ENCODE measurements at places on chromosomes 4 and X. TPM values are rescaled to one million over a fixed set of nuclear protein-coding genes. Genes with fewer than 3 reads are reported as not detected.

Gene PDE5A
- total RNA-seq, result 1.2 TPM

Gene SLC2A9
- total RNA-seq, result not detected

Gene RPS6KA3
- total RNA-seq, result 32.3 TPM

GRCh38 chr4:129232589-129233337 is 136.8 kb downstream of the C4orf33 start:
- DNase-seq, result no peak

DNA sequence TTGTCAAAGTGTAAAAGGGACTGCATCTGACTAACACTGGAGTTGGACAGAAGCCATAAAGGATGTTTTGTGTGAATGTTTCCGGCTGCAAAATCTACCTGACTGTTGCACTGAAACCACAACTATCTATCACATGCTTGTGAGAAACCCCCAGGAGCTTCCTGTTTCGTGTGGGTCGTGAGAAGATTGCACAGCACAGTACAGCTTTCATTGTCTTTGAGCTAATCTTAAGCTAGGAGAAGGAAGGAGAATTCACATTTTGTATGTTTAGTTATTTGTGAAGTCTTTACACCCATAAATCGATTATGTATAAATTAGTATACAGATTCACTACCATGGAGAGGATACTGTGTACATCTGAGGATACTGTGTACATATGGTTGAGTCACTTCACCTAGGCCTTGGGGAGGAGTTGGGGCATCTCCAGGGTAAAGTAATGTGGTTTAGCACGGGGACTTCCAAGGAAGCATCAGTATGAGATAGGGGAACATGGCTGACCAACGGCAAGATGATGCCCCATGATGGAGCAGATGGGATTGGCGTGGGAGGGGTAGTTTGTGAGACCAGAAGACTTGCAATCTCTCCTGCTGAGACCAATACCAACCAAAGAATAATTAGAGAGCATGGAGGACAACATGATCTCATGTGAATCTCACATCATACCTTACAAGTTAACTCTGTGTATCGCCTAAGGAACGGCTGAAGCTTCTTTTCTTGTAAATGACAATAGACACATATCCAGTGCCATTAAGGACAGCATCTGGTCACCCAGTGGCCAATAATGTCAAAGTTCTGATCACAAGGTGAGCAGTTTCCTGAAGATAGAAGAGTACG is 43.1 kb upstream of the FAM9C start:
- DNase-seq, result peak; percentile 34

DNA sequence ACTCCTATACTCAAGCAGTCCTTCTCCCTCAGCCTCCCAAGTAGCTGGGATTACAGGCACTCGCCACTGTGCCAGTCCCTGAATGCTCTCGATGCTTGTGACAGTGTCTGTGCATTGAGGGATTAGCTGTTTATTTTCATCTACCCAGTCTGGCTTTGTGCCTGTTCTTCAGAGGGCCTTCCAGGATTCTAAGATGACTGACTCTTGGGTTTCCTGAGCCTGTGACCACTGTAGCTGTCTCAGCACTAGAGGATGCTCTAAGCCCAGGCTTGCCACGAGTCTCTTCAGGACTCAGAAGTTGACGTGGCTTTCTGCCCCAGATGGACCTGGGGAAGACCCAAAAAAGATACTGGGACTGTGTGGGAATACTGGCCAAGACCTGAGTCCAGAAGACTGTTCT is 201.4 kb downstream of the ARHGAP10 start:
- DNase-seq, result peak; percentile 45

- DNase-seq, result no peak
Observed at GRCh38 chrX:84453351-84454246, 48.7 kb downstream of the HDX start.

DNA sequence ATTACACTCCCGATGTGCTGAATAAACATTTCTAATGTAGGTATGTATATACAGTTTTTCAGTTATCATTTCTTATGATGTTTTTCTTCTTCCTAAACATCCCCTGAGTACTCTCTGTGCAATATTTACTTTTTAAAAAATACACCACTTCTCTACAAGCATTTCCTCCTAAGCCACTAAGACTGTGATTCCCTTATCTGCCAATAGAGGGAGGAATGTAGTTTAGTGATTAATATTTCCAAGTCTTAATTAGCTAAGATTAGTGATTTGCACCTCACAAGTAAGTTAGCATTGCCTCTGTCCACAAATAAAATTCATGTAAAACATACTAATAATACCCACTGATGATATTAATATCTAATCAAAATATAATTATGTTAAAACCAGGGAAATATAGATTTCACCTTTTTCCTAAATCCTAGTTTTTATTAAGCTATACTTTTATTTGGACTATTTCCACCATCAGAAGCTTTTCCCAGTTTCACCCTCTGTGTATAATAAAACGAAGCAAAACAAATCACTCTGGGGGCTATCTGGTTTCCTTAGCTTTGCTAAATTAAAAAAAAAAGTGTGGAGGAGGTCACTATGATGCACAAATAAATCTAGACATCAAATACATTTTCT is 909.1 kb downstream of the FAT4 start:
- DNase-seq, result peak; percentile 38

- DNase-seq, result no peak
Observed at GRCh38 chrX:31181377-31182000, 109.6 kb upstream of the FTHL17 start.

DNA sequence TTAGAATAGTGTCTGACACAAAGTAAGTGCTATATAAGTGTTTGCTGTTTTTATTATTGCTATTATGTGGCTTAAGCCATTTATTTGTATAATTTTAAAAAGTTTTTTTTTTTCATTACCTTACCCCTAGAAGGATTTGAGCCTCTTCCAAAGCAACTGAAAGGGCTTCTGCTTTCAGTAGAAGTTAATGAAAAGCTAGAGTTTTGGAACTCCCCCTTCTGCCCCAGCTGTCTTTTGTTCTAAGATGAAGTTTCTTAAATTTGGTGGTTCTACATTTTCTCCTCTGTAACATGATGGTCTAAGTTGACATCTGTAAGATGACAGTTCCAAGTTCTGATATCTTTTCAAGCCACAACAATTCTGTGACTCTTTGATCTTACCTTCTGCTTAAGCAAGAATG is 30.3 kb downstream of the FHIP1A start:
- DNase-seq, result no peak

DNA sequence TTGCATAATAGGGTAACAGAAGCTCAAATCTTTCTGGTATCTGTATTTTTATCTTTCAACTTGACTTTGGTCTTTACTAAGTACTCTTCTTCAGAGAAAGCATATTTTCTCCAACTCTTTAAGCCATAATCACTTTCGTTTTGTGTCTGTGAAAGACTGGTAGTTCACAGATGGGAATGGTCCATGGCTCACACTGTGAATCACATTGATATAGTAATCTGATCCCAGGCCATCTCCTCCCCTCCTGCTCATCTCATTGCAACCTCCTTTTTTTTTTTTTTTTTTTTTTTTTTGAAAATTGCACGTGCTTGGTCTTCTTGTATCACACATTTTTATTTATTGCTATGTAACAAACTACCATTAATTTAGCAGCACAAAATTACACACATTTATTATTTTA is 694.5 kb upstream of the SLIT2 start:
- no peak for DNase-seq

- no peak for DNase-seq
Observed at GRCh38 chr4:147975933-147976928, 244.3 kb downstream of the ARHGAP10 start.

GRCh38 chrX:4850312-4850711 is 1136.9 kb upstream of the PRKX start:
- no peak for DNase-seq

GRCh38 chr4:81557306-81557705 is 85.6 kb upstream of the RASGEF1B start:
- no peak for DNase-seq

Measured in A673 (cell line).